ENCODE measurements at places on chromosomes 7 and 10.

DNA sequence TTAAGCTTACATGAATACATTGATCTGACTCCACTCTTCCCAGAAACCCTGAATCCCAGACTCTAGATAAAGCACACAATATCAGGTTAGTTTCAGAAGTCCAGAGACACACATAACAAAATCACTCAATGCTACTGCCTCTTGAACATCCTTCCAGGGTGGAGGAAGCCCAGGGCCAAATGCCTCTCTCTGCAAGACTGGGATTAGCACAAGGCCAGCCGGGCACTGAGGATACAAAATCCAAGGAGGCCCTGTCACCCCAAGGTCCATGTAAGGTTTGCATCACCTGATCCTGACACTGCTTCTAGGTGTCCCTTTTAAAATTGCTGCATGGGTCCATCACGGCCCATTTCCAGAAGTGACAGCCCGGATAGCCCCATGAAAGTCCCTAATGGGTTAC is 2.6 kb upstream of the PLXNA4 start:
- no peak for DNase-seq

DNA sequence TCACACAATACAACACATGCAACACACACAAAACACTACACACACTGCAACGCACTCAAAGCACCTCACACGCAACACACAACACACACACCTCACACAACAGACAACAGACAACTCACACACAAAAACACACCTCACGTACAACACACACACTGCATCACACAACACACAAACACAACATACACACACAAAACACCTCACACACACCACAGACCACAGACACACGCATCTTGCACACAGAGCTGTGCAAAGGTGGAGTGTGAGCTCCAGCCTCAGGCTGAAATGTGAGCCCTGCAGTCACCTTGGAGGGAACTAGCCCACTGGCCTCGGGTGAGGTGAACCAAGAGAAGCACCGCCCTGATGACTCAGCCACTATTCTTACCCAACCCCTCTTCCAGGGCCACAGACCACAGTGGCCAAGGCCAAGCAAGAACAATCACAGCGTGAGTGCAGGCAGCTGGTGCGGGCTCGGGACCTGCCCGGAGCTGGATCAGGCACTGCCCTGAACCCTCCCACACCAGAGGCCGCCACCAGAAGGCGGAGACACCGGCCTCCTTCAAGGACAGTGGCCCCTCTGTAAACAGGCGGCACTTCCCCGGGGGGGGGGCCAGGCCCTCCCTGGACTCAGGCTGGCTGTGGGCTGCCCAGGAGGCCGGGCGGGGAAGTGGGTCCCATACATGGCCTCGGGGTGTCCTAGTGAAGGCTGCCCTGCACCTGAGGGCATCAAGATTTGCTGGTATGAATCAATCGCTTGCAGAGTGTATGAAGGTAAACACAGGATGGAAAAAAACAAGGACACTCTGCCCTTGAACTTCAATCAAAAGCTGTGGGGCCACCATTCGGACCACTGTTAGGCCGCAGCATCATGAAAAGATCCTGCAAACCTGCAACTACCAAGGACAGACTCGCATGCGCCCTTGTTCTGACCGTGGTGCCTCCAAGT is 106.7 kb downstream of the TNS3 start:
- DNase-seq = no peak

DNA sequence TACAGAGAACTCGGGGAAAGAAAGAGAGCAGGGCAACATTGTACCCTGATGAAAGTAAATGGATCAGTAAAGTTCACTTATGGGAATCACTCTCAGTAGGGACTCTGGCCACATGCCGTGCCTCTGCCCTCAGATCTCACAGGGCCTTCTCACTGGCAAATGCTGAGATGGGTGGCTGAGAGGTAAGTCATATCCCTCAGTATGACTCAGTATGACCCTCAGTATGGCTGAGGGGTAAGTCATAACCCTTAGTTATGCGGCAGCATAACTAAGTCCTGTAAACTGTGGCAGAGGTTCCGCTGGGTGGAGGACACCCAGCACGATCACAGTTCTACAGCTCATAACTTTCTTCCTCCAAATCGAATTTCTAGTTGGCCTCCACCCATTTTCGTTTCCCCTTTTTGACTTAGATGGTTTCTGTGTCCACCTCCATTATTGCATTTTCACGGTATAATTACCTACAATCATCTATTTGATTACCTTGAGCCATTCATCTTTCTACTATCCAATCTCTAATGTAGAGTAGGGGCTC is 26.5 kb upstream of the WNT16 start:
- DNase-seq = no peak

DNA sequence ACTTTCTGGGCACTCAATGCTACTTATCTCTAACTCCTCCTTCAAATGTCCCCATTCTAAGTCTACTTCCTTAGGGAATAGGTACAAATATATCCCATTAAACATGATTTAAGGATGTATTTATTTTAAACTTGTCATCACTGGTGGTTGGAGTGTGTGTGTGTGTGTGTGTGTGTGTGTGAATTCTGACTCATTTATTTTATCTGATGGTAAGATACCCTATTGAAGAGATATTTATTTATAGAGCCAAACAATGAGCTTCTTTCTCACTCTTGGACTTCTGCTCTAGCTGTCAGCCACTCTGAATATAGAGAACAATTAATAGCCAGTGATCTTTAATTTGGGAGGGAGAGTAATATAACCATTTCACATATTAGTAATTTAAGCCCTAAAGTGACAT is 17.8 kb upstream of the MAGI2 start:
- no peak for DNase-seq

GRCh38 chr7:116086547-116087045 is 56.0 kb upstream of the TFEC start:
- no peak for DNase-seq

DNA sequence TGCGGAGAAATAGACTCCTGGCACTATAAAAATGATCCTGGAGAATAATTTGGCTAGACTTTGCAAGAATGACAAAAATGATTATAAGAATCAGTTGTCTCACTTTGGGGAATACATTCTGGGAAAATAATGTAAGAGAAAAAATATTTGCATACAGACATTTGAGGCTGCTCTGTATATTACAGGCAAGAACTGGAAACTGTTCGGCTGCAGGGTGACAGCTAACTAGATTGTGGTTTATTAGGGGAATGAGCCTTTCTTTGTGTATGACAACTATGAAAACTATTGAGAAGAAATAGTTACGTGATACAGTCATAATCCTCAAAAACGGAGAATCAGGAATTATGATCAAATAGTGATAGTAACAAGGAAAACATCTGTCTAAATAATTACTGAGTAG is 8.6 kb downstream of the TRIM56 start:
- DNase-seq = no peak

GRCh38 chr10:121919666-121920065 is 8.2 kb downstream of the ATE1 start:
- DNase-seq = no peak

DNA sequence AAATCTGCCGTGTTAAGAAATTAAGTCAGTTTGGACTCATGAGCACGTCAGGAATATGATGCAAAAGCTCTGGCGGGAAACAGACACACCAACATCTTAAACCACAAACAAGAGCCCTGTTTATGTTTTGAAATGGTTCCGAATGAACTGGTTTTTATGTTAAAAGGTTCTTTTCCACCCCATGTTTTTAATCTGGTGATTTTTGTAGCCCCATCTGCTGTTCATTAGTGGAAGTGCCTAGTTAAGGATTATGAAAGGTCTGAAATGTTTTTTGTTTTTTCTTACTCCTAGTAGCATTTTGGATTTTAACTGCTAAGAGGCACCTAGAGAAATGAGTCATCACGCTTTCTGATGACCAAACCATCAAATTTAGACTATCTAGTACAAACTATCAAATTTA is 404.1 kb upstream of the MKI67 start:
- no peak for DNase-seq

DNA sequence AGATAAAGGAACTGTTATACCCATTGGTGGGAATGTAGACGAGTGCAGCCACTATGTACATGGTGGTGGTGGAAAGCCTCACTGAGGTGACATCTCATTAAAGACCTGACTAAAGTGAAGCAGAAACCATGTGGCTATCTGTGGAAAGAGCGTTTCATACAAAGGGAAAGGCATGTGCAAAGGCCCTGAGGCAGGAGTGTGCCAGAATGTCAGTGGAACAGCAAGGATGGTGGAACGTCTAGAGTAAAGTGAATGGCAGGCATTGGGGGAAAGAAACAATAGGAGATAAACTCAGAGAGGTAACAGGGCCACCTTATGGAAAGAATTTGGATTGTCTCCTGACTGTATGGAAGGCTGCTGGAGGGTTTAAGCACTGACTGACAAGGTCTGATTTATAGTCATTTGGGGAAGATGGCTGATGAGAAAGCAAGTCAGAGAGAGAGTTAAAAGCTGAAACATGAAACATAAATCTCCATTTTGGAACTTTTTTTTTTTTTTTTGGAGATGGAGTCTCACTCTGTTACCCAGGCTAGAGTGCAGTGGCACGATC is 245.7 kb downstream of the STK31 start:
- no peak for DNase-seq

DNA sequence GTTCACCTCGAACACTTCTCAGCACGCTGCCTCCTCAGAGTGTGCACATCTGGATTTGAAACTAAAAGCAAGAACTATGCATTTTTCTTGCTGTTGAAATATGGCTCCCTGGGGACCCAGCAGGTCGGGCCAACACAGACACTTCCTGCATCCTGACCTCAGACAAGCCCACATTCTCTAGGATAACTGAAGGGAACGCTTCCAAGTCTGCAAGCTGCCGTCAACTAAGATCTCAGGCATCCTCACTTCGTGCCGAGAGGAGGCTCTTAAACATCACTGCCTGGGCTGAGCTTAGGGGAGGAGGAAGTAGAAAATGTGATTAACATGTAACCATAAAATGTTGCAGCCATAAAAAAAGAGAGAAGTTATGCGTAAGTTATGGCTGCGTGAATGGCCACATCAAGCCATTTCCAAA is 65.5 kb downstream of the PYROXD2 start:
- DNase-seq = no peak

- DNase-seq = no peak
These were observed 81.4 kb downstream of the ABCB5 start for GRCh38 chr7:20696803-20697333.

DNA sequence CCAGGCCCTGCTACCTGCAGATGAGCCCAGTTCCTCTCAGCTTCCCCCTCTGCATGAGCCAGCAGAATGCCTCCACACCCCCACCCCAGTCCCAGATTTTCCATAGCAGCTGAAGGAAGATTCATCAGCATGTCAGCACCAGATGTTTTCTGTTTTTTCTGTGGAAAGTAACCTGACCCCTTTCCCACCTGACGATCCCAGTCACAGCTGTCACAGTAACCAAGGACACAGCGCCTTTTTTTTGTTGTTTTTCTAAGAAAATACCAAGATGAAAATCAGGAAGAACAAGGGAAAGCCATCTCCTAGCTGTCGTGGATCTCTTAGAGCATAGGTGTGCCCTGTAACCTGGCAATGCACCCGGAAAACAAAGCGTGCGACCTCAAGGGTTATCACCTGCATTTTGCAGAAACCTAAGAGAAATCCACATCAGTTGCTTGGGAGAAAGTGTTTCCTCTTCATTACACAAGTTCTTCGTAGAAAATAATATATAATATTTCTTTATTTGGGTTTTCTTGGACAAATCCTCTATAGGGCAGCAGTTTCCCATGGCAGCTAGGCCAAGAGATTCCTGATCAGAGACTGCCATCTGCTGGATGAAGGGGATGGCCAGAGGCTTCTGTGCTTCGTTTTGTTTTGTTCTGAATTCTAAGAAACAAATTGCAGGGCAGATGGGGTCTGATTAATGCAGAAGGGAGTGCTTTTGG is 401.9 kb downstream of the TNS3 start:
- peak; percentile 93 for DNase-seq

DNA sequence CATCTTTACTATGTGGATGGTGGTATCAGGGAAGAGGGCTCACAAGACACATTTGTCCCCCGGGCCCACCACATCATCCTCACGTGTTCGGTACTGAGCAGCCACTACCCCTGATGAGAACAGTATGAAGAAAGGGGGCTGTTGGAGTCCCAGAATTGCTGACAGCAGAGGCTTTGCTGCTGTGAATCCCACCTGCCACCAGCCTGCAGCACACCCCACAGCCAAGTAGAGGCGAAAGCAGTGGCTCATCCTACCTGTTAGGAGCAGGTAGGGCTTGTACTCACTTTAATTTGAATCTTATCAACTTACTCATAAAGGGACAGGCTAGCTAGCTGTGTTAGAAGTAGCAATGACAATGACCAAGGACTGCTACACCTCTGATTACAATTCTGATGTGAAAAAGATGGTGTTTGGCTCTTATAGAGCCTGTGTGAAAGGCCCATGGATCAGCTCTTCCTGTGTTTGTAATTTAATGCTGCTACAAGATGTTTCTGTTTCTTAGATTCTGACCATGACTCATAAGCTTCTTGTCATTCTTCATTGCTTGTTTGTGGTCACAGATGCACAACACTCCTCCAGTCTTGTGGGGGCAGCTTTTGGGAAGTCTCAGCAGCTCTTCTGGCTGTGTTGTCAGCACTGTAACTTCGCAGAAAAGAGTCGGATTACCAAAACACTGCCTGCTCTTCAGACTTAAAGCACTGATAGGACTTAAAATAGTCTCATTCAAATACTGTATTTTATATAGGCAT is 9.1 kb upstream of the CSGALNACT2 start:
- DNase-seq = no peak

DNA sequence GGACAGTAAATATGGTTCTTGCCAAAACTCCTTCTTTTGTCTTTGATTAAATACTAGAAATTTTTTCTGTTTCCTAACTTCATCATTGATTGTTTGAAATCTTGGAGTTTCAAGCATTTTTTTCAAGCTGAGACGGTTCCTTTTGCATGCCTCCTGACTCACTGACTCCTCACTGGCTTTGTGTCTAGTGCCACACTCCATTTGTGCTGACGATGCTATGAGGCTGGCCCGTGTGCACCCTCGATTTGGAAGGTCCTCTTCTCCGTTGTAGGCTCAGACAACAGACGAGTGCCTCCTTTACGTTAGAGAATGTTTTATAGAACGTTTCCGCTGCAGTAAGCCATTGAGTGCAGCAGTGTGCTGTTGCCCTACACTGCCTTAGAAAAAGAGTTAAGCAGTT is 10.8 kb upstream of the CSGALNACT2 start:
- DNase-seq = no peak

- no peak for DNase-seq
These were observed 64.0 kb downstream of the MTPAP start for GRCh38 chr10:30284865-30285594.

GRCh38 chr10:118926903-118927302 is 102.6 kb upstream of the NANOS1 start:
- no peak for DNase-seq

DNA sequence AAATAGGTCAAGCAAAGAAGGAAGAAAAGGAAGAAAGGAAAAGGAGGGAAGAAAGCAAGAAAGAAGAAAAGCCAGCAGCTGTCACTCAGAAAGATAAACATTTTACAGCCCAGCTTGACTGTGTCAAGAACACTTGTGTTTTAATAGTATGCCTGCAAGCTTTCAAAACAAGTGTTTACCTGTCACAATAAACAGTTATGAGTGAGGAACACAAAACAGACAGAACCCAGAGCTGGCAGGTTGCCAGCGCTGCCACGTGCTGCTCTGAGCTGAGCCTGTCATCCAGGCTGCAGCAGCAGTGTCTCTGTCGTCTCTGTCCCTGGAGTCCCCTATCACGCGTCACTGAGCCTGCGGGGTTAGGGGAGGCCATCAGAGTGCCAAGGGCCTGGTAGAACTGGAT is 827.6 kb upstream of the AUTS2 start:
- DNase-seq = peak; percentile 75

- no peak for DNase-seq
These were observed 108.3 kb downstream of the AHR start for GRCh38 chr7:17406738-17407137.

All from NCI-H1694 (cell line).